Anterior cingulate cortex (tissue), 58 donors: ENCODE measurements at places on chromosomes 7 and 10.

DNA sequence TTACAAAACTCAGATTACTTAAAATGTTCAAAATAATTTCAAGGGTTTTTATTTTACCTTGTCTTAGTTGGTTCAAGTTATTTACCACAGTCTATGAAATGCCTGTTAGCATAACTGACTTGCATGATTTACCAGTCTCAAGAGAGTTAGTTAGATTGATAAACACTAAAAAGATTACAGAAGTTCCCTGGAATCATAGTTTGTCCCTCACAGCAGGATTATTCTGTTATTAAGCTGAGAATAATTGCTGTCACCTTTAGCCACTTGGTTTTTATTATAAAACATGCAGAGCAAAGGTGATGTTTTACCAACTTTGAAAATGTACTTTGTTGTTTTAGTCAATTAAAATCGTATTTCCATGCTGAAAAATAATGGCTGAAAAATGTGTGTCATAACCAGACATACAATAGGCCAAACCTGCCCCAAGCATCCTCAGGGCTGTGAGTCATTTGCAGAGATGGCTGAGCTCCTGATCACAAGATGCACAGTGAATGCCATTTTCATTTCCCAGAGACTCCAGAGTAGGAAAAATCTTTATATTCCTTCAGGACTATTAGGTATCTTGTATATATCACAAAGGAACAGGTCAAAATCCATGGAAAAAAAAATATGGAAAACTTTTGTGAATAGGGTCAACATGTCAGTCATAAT, 87.8 kb upstream of the DKK1 start:
- no peak for DNase-seq

DNA sequence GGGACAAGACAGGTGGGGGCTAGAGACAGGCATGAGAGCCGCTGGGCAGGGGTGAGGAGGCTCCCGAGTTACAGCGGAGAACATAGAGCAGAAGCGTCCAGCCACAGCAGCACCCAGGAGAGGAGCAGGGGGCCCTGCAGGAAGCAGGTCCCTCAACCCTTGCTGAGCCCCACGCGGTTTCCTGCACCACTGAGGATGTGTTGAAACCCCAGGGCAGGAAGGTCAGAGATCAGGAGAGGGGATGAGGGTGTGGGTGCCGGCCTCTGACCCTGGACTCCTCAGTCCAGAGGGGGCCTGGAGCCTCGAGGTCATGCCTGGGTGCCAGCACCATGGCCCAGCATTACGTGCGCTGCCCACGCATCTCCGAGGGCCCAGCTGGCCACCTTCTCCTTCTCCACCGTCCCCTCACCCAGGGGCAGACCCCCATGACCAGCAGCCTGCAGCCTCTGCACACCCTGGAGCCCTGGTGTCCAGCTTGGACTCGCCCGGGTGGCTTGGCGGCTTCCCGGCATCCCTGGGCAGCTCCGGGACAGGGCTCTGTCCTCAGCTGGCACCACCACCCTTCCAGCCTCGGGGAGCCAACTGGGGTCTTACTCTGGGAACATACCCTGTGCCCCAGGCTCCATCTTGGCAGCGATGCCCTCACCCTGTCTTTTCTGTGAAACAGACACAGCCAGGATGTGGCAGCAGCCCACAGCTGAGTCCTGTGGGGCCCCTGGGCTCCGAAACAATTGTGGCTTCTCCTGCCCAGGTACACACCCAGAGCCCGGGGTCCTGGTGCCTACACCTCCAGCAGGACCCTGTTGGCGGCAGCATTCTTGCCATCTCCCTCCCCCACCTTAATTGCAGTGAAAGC, 52.0 kb downstream of the STK32C start:
- DNase-seq, result no peak

DNA sequence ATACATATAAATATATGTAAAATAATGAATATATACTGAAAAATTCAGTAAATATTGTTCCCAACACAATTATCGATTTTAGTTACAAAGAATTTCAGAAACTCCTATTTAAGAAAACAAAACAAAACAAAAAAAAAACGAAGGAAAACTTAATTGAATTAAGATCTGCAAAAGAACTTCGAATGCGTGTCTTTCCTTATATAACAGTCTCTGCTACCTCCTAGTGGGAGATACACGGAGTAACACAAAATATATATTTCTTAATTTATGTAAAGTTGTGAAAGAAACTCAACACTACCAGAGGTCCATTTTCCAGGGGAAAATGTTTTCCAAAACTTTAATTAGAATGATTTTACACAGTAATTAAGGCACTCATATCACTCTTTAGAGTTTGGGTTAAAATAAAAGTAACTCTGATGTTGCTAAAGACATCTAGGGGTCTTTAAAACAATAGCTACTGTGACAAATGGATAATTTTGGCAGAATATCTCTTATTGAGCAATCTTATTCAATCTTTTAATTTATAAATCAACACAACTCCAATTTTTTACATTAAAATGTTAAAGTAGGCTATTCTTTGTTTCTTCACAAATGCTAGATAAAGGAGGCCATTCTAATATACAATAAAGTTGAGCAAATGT, 41.6 kb downstream of the NEBL start:
- DNase-seq, result no peak

- DNase-seq, result no peak
Observed at GRCh38 chr10:24930427-24930826, 22.0 kb downstream of the PRTFDC1 start.

DNA sequence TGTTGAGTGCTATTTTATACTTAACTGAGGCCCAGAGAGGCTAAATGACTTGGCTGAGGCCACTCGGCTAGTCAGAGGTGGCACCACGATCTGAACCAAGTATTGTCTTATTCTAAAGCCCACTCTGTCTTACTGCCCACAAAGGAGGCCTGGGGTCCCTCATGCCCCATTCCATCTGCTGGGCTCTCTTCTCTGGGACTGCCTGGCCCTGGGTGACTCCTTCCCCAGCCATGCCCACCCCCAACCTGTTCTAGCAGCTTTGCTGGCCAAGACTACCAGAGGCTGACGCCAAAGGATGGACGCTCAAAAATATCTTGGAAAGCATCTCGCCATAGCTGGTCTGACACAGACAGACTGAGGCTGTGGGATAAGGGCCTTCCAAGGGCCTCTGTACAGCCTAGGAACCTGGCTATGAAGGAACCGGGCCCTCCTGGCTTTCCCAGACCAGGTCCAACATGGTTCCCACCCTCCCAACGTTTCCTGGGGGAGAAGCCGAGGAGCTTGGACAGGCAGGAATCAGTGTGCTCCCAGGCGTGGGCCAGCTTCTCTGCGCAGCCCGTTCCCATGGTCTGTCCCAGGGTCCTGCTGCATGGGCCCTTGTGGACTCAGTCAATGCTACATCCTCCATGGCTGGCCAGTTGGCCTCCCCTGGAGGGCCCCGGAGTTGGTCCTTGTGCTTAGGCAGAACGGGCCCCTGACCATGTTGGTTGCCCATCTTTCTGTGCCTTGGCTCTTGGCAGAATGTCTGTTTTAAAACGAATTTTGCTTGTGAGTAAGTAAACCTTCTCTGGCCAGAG, 11.7 kb downstream of the HSPA12A start:
- DNase-seq, result no peak

- DNase-seq, result no peak
Observed at GRCh38 chr7:112362053-112362650, 88.1 kb upstream of the IFRD1 start.

GRCh38 chr10:89414879-89415821, 782 bp downstream of the IFIT5 start:
- DNase-seq, result no peak

- DNase-seq, result peak; percentile 27
Observed at GRCh38 chr10:101161494-101162299, 30.6 kb downstream of the TLX1 start.

DNA sequence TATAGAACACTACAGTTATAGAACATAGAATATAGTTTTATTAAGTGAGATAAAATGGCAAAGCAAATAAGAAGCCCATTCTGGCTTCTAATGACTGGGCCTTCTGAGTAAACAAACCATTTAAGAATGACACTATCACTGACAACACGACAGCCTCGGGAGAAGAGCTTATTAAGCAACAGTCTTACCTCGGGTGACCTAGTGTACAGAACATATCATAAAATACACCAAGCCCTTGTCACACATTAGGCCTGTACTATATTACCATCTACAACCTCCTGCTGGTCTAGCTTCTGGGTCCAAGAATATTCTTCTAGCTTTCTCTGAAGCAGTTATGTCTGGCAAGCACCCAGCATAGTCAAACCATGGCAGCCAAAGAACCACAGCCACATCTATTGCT, 32.0 kb downstream of the CCDC186 start:
- DNase-seq, result no peak

DNA sequence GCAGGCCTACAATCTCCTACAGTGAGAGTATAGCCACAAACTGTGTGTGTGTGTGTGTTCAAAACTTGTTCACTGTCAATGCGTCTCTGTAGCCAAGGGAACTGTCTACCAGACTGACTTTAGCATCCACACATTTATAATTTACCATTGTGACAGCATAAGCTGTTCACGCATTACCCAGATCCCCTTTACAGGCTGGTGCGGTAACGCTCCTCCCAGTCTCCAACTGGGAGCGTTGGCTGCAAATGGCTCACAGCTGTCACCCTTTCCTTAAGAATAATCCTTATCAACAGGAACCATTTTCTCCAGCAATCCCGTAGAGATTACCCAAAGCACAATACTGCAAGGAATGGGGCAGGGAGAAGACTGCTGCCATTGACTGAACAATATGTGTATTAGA, 199.5 kb downstream of the GPAM start:
- no peak for DNase-seq

- no peak for DNase-seq
Observed at GRCh38 chr10:12608761-12609160, 259.4 kb downstream of the CAMK1D start.
